ENCODE measurements at places on chromosomes 5 and 9.

- DNase-seq: no peak
These were observed 445.0 kb upstream of the RIOK2 start for GRCh38 chr5:97628031-97628430.

GRCh38 chr5:61319388-61320146 lies 12.5 kb upstream of the ZSWIM6 start:
- DNase-seq: peak; percentile 78

GRCh38 chr9:27184556-27185351 lies 75.7 kb downstream of the TEK start:
- DNase-seq: no peak

- no peak for DNase-seq
These were observed 159.8 kb downstream of the ZSWIM6 start for GRCh38 chr5:61491861-61492260.

DNA sequence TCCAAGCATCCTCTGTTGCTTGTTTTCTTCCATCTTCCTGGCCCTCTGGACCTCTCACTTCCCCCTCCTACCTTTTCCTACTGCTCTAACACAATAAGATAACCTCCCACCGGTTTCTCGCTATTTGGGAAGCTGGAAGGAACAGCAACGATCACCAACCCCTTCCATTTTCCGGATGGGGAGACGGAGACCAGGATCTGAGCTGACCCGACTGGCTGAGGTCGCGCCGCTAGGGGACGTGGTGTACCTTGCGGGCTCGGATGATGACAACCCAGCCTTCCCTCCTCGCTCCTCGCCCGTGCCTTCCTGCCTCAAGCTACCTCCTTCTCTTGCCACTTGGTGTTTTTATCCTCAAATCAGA lies 1.9 kb downstream of the LPAR1 start:
- no peak for DNase-seq

DNA sequence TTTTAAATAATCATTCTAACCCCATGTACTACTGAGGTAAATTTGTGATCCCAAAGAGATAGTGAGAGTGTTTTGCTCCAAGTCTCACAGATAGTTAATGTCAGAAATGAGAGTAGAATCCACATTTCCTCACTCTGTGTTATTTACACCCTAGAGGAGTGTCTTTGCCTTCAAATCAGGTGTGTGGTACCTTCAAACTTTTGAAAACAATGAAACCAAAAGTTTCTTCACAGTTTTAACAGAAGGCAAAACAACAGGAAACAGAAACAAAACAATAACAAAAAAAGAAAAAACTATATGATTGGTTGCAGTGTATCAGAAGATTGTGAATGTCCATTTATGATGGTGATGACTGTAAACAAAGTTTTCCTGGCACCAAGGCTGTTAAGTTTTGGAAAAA lies 85.9 kb downstream of the ERBIN start:
- no peak for DNase-seq

DNA sequence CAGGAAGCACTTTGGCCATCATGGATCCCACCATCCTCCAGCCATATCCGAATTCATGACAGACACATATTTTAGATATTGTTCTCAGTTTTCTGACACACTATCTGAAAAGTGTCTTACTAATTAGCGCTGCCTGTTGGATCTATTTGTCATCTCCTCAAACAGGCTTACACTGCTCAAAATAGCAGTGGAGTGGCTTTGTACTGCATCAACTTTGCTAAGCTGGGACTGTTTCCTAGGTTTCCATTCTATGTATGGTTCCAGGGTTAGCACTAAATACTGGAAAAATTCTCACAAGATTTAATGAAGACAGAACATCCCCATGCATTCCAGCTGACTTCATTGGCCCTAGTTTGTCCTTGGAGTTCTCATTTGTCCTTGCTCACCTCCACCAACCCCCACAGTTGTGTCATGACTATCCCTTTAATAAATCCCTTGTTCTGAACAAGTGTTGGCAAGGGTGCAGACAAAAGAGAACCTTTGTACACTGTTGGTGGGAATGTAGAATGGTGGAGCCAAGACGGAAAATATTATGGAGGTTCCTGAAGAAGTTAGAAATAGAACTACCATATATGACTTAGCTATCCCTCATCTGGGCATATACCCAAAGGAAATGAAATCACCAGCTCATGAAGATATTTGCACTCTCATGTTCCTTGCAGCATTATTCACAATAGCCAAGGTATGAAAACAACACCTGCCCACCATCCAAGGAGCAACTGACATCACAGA lies 136.5 kb upstream of the RAI14 start:
- DNase-seq: no peak

DNA sequence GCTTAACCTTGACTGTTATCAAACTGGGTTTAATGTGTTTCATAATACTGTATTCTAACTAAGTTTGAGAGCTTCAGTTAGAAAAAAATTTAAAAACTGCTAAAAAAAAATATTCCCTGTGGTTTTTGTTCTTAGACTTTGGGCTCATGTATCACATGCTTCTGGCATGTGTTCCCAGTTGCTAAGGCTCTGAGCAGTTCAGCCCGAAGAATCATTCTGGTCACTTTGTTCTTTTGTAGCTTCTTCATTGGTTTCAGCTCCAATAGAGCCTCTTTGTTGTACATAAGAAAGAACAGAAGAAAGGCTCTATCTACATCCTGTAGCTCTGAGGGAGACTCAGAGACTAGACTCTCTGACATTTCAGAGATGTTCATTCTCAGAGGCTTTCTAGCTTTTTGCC lies 25.6 kb downstream of the KCNN2 start:
- no peak for DNase-seq

DNA sequence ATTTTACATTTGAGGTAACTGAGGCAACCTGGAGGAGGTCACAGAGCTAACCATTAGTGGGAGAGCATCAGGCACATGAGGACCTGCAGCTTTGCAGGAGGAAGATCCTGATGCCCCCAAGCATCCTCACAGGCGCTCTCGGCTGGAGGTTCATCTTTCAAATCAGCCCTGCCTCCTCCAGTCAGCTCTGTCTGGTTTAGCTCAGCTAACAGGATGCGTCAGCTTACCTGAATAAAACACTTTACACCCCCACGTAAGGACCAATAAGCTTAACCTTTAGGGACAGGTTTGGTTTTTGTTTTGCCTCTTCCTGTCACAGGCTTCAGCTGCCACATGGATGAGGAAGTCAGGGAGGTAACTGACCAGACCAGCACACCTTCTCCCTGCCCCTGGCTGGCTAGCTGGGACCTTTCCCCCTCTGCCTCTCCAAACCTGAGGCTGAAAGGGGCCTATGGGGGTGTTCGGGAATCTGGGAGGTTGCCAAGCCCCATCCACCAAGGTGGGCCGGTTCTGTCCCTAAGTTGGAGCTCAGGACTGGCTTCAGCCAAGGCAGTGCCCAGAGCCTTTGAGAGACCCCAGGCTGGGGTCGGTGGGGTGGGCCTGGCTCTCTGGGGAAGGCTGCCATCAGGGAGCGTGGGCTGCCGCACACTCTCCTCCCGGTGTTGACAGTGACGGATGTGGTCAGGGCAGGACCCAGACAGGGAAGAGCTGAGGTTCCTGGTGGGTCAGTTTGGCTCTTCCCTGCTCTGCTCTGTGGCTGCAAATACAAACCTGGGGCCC lies 20.0 kb upstream of the FCN1 start:
- DNase-seq: no peak

DNA sequence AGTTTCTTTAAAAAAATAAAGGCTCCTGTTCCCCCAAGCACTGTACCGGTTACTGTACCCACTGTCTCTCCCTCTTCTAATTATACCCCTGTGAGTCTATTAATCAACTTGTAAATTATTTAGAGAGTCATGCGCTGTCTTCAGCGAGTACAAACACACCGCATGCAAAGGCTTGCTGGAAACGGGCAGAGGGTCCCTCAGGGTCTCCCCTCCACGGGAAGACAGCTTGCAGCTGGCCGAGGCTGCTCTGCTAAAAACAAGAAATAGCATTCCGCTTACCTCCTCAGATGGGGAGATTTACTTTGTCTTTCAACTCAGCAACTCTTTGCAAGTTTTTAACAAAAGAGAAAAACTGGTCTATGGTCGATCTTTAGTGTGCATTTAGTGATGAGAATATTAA lies 71.8 kb downstream of the AK8 start:
- DNase-seq: no peak

GRCh38 chr9:6424940-6425339 lies 11.9 kb downstream of the UHRF2 start:
- no peak for DNase-seq

DNA sequence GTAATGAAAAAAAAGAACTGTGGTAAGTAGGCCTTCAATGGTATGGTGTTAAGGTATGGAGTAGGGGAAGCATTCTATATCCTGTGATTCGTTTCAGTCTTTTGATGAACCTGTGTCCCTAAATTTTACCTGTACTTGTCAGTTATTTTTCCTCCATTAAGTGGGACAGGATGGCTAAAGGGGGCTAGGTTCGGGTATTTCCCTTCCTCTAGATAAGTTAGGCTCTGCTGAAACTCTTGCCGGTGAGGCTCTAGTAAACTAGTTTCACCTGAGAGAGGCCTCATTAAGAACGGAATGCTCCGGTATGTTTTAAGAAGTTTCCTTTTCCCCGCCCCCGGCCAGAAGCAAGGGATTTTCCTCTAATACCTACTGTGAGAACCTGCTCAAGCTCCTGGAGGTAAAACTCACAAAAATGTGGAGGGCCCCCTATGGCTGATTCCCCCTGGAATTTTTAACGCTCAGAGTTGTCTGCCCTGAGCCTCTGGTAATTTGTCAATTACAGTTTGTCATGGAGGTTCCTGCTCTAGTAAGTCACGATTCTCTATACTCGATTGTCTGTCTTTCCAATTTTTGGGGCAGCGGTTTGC lies 87.7 kb downstream of the MACIR start:
- DNase-seq: no peak

DNA sequence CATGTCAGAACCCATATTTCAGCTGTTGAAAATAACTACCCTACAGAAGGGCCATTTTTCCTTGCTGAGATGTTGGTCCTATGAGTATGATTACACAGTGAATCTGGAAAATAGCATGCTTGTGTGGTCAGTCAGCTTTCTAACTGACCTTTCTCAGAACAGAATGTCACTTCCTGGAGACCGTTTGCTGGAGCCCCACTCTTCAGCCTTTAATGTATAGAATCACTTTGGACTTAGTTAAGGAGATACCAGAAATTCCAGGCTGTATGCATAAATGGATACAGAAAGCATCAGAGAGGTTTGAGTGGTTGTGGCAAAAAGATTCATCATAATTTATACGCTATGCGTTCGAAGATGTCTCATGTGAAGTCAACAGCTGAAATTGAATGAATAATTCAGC lies 488.1 kb downstream of the EBF1 start:
- DNase-seq: no peak

DNA sequence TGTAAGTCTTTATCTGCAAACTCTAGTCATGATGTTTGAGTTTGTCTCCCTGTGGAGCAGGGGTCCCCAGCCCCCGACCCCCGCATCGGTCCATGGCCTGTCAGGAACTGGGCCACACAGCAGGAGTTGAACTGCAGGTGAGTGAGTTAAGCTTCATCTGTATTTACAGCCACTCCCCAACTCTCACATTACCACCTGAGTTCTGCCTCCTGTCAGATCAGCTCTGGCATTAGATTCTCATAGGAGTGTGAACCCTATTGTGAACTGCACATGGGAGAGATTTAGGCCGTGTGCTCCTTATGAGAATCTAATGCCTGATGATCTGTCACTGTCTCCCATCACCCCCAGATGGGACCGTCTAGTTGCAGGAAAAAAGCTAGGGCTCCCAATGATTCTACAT lies 7.0 kb downstream of the C9orf85 start:
- DNase-seq: no peak

Data from OCI-M1 (cell line).